ENCODE measurements at places on chromosomes 5 and 9.
A peak's percentile ranks its signal among the peaks of the same experiment; 100 is the strongest.

- peak; percentile 81 for DNase-seq
Measured at GRCh38 chr9:89177012-89177943, 1.3 kb downstream of the SHC3 start.

GRCh38 chr9:133125941-133126696 is 5.1 kb upstream of the RALGDS start:
- no peak for DNase-seq

DNA sequence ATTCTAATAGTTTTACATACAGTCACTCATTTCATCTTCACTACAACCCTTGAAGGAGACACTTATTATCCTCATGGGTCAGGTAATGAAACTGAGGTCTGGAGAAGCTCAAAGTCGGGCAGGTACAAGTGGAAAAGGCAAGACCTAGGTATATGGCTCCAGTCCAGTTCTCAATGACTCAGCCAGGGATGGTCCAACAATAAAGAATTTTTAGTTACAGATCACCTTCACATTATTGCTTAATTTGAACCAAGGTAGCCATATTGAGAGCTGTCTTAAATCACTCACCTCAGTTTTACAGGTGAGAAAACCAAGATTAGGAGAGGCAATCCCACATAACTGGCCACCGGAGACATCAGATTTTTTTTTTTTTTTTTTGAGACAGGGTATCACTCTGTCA is 55.4 kb downstream of the PTPN3 start:
- no peak for DNase-seq

GRCh38 chr9:2128141-2128540 is 113.0 kb downstream of the SMARCA2 start:
- no peak for DNase-seq

DNA sequence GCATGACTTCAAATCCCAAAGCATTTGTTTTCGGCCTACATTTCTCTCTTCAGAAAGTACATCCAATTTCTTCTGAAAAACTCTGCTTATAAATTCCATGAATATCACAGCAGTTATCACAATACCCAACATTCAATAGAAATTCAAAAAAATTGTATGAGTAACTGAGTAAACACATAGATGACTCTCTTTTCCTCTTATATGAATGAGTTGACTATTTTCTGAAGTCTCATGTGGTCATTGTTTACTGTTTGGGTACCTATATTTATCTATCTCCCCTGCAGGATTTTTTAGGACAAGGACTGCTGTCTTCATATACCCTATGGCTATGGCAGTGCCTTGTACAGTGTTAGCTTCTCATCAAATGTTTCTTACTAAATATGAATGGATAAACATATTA is 157.1 kb downstream of the HTR1A start:
- no peak for DNase-seq
